Activated CD4-positive, alpha-beta memory T cell treated with anti-CD3 and anti-CD28 coated beads for 36 hours (primary cell): ENCODE measurements at places on chromosomes 16 and 17. TPM values are rescaled to one million over a fixed set of nuclear protein-coding genes. Genes with fewer than 3 reads are reported as not detected.

- peaks cover 5% of the 10 kb centered on the region for H3K4me1 ChIP-seq
- H3K27me3 ChIP-seq: peaks cover 5% of the 10 kb centered on the region
- no peak for DNase-seq
Observed at GRCh38 chr17:82344175-82344907, 10.8 kb upstream of the SECTM1 start.

GRCh38 chr17:45794840-45795239, 10.7 kb downstream of the CRHR1 start:
- no peak overlapping the region for H3K27ac ChIP-seq
- H3K4me3 ChIP-seq: no peak overlapping the region
- no peaks in the 10 kb centered on the region for H3K4me1 ChIP-seq

DNA sequence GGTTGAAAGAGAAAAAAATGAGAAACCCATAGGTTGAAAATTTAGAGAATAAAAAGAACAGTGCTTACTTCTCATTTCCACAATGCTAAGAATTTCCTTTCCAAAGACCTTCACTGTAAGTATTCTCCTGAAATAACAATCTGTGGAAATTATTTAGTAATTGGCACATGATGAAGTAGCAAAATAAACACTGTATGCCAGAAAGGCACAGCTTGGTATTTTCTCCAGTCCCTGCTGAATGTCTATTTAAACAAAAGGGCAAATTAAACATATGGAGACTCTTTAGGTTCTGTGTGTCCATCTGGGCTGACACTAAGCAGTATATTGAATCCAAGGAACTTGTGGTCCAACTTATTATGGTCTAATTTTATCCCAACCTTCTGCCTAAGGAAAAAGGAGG, 46.1 kb downstream of the CHCT1 start:
- no peaks in the 10 kb centered on the region for H3K27me3 ChIP-seq
- H3K36me3 ChIP-seq: peaks cover 30% of the 10 kb centered on the region
- peaks cover 8% of the 10 kb centered on the region for H3K4me1 ChIP-seq
- H3K27ac ChIP-seq: no peak overlapping the region

DNA sequence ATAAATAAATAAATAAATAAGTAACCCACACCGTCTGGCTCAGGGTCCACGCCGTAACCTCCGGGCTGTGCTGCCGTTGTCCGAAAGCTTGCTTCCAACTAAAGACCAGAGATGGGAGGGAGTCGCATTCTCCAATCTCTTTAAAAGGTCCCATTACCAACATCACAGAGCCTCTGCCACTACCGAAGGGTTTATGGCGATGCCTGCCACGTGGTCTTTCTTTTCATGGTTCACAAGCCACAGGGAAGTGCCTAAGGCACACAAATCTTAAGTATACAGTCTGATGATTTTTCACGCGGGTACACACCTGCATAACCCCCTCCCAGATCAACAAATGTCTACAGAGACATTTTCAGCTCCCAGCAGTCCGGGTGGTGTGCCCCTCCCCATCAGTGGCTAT, 1.4 kb downstream of the COTL1 start:
- peak overlapping the region; percentile 93 for H3K4me3 ChIP-seq
- H3K36me3 ChIP-seq: peaks cover 39% of the 10 kb centered on the region
- H3K27me3 ChIP-seq: no peaks in the 10 kb centered on the region
- H3K4me1 ChIP-seq: peaks cover 46% of the 10 kb centered on the region
- H3K27ac ChIP-seq: peak overlapping the region; percentile 86

DNA sequence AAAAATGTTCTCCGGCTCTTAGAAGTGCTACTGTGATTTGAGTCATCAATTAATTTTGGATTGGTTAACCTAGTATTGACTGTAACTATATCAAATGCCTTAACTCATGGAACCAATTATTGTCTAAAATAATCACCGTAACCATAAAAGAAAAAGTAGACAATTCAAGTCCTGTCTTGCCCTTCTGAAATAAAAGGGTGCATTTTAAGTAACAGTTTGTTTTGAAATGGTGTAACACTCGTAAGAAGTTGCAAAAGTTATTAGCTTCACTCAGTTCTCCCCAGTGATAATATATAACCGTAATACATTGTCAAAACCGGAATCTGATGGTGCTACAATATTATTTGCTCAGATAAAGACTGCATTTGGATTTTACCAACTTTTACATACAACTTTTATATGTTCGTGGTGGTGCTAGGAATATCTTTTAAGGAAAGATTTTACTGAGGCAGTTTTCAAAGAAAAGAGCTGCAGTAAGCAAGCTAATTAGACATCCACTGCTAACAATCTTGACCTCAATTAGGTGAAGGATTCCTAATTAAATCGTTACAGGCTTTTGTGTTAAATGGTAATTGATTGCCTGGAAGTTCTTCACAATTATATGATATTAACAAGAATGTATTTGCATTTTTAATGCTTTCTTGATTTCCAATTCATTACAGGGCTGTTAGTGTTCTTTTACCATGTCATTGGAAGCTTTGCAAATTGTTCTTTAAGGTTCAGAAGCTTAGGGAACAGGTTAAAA, 413.1 kb upstream of the MON1B start:
- H3K27ac ChIP-seq: no peak overlapping the region
- no peaks in the 10 kb centered on the region for H3K27me3 ChIP-seq
- H3K4me1 ChIP-seq: no peaks in the 10 kb centered on the region
- H3K36me3 ChIP-seq: no peaks in the 10 kb centered on the region

- H3K27me3 ChIP-seq: peaks cover 29% of the 10 kb centered on the region
- H3K4me3 ChIP-seq: peak overlapping the region; percentile 1
- no peaks in the 10 kb centered on the region for H3K36me3 ChIP-seq
- no peak overlapping the region for H3K27ac ChIP-seq
Observed at GRCh38 chr17:72590382-72590781, 469.6 kb downstream of the SOX9 start.

DNA sequence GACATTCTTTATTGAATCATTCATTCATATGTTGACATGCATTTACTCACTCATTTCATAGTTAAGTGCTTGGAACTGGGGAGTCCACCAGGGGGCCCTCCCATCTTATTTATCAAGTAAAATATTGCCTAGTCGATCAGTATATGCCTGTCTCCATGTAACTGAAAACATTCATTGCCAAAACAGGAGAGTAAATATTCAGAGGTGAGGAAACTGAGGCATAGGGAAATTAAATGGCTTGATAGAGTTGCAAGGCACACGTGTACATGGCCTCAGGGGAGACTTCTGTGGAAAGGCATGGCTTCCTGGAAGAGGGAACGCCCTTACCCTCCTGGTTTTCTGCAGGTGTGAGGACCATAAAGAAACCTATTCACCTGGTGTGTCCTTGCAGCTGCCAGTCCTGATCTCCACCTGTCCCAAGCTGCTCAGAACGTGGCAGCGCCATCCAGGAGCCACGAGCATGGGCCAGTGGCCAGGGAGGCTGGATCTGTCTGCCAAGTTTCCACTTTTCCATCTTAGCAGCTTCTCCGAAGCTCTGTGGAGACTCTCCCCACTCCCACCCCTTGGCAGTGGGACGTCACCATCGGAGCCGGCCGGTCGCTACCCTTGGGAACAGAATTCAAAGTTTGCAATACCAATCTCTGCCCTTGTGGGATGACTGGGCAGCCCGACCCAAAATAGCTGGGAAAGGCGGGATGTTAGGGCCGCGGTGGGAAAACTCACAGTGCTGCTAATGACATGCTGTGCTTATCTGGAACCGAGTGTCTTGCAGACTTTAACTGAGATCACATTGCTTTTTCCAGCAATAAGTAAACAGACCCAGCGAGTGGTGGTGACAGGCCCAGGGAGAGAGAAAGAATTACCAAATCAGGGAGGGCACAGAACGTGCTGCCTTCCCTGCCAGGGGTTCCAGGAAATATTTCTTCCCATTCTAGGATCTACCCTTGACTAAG, 4.1 kb upstream of the C1QTNF1 start:
- peaks cover 8% of the 10 kb centered on the region for H3K4me1 ChIP-seq
- H3K27ac ChIP-seq: no peak overlapping the region
- no peaks in the 10 kb centered on the region for H3K36me3 ChIP-seq
- H3K4me3 ChIP-seq: no peak overlapping the region
- peak; percentile 58 for DNase-seq
- peaks cover 18% of the 10 kb centered on the region for H3K27me3 ChIP-seq

GRCh38 chr16:51565184-51565583, 414.1 kb upstream of the SALL1 start:
- H3K27me3 ChIP-seq: no peaks in the 10 kb centered on the region
- no peak for DNase-seq
- no peak overlapping the region for H3K4me3 ChIP-seq
- H3K4me1 ChIP-seq: no peaks in the 10 kb centered on the region

DNA sequence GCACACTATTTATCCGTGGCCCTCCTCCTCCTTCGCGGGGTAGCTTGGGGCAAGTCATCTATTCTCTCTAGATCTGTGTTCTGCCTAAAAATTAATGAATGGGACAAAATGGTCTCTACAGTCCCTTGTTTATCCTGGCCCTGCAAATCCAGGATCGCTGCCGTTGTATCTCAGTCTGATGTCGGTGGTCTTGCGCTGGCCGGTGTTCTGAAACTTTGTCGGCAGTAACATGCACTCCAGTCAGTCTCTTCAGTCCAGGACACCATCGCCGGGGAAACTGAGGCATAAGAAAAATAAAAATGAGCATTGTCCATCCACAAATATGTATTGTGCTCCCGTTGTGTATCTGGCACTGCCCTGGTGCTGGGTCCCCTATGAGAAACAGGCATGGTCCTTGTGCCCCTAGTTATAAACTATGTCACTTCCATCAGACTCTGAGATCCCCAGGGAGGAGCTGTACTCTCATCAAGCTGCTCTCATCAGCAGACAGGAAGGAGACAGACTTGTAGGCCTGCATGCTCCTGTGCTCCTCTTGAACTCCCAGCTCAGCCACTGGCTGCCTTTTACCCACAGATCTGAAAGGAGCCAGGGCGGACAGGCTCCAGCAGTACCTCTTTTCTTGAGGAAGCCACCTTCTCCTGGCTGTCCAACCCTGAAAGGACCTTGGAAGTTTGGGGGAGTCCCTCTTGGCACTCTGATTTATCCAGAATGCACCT, 13.7 kb upstream of the CA4 start:
- H3K4me1 ChIP-seq: peaks cover 30% of the 10 kb centered on the region
- peak overlapping the region; percentile 88 for H3K4me3 ChIP-seq
- H3K36me3 ChIP-seq: peaks cover 7% of the 10 kb centered on the region
- DNase-seq: no peak
- H3K27me3 ChIP-seq: peaks cover 29% of the 10 kb centered on the region

DNA sequence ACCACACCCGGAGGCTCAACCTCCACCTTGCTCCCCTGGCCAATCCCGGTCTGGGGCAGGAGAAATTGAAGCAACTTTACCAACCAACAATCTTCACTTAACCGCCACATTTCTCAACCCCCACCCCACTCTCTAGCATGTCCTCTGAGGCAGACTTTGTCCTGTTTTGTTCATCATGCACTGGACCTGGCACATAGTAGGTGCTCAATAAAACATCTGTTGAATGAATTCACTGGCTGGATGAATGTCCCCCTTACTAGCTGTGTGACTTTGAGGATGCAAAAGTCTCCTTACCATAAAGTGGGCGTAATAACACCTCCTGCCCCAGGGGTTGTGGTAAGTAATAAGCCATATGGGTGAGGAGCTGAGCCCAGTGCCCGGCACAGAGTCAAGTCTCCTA, 5.8 kb downstream of the SPPL2C start:
- no peaks in the 10 kb centered on the region for H3K4me1 ChIP-seq
- no peaks in the 10 kb centered on the region for H3K36me3 ChIP-seq
- no peak overlapping the region for H3K27ac ChIP-seq
- H3K4me3 ChIP-seq: no peak overlapping the region

- H3K4me1 ChIP-seq: peaks cover 3% of the 10 kb centered on the region
- no peak overlapping the region for H3K27ac ChIP-seq
- no peak overlapping the region for H3K4me3 ChIP-seq
- H3K27me3 ChIP-seq: peaks cover 8% of the 10 kb centered on the region
- no peak for DNase-seq
- no peaks in the 10 kb centered on the region for H3K36me3 ChIP-seq
Observed at GRCh38 chr16:89084814-89085612, 8.6 kb upstream of the ACSF3 start.

DNA sequence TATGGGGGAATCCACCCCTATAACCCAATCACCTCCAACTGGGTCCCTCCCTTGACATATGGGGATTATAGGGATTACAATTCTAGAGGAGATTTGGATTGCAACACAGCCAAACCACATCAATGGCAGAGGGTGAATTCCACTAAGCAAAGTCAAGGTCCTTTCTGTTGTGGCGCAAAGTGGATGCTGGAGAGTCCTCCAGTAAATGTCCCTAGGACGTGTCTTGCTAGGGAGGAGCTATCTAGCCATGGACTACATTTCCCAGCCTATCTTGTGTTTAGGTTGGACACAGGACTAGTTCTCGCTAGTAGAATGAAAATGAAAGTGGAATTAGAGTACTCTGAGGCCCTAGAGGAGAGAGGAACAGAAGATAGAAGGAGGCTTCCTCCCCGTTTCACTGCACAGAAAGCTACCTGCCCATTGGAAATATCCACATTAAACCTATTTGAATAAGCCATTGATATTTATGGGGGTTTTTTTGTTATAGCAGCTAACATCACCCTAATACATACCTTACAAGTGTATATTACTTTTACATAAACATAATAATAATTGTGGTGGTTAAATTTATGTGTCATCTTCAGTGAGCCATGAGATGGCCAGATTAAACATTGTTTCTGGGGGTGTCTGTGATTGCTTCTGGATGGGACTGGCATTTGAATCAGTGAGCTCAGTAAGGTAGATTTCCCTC, 56.7 kb upstream of the ERCC4 start:
- peaks cover 18% of the 10 kb centered on the region for H3K27me3 ChIP-seq
- H3K36me3 ChIP-seq: no peaks in the 10 kb centered on the region
- no peaks in the 10 kb centered on the region for H3K4me1 ChIP-seq
- no peak overlapping the region for H3K4me3 ChIP-seq
- no peak overlapping the region for H3K27ac ChIP-seq

GRCh38 chr17:50603340-50603739, 31.3 kb upstream of the ABCC3 start:
- DNase-seq: no peak
- H3K4me3 ChIP-seq: no peak overlapping the region
- no peaks in the 10 kb centered on the region for H3K4me1 ChIP-seq
- H3K27me3 ChIP-seq: peaks cover 18% of the 10 kb centered on the region
- H3K36me3 ChIP-seq: no peaks in the 10 kb centered on the region

DNA sequence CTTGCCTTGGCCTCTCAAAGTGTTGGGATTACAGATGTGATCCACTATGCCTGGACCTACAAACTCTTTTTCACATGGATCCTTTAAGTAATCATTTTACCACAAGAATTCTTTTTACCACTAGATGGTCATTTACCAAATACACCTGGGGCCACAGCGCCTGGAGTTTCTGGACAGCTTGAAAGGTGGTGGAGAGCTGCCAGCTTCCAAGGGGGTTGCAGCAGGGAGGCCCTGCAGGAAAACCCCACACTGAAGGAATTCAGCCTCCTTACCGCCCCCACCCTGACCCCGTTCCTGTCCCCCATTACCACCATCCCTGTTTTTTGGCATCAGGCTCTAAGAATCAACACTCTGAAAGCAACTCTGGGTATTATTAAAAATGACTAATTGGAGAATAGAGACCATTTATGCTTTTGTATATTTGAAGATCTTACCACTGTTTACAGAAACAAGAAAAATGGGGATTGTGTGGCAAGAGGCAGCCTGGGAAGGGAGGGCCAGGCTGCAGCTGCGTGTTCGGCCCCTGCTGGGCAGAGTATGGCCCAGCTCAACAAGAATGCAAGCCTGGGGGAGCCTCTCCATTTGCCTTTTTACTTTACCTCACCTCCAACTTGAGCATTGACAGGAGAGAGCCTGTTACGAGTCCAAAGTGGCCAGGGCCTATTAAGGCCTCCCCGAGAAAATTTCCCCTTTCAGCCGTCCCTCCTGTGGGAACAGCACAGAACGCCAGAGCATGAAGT, 209.9 kb downstream of the ZFHX3 start:
- H3K4me1 ChIP-seq: no peaks in the 10 kb centered on the region
- H3K27me3 ChIP-seq: no peaks in the 10 kb centered on the region
- no peaks in the 10 kb centered on the region for H3K36me3 ChIP-seq
- no peak for DNase-seq

Gene TAX1BP3
- total RNA-seq: 23.7 TPM

Gene HS3ST6
- total RNA-seq: not detected

Gene EFCAB13
- total RNA-seq: 7.8 TPM

Gene MT4
- total RNA-seq: not detected

Gene CD300LF
- total RNA-seq: not detected

Gene CCL16
- not detected for total RNA-seq

Gene HP
- not detected for total RNA-seq
